ENCODE measurements at places on chromosomes 2 and 18. TPM values are rescaled to one million over a fixed set of nuclear protein-coding genes. Genes with fewer than 3 reads are reported as not detected.

Gene IL1B
- 3.8 TPM for total RNA-seq

Gene KYNU
- 0.50 TPM for total RNA-seq

DNA sequence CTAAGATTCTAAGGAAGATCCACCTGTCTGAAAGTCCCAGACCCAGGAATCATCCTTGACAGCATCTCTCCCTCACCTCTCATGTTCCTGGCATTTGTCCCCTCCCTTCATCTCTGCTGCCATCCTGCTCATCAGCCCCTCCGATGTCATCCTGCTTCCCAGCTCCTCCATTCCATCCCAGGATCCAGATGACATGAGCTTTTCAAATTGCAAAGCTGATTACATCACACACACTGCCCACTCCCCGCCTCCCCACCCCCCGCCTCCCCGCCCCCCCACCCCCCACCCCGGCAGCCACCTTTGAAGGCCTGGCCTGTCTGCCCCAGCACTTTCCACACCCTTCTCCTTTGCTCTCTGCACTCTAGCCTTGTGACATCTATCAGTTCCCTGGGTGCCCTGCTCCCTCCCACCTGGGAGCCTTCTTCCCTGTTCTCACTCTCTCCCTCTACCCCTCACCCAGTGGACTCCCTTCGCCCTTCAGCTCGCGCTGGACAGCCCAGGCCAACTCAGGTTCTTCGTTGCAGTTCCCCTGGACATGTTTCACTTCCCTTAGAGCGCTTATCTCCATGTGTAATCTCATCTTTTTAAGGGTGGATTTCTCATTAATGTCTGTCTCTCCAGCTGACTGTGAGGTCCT lies 61.6 kb downstream of the DNMT3A start:
- peaks cover 85% of the 10 kb centered on the region for H3K4me1 ChIP-seq
- peaks cover 27% of the 10 kb centered on the region for H3K36me3 ChIP-seq
- no peak for DNase-seq

DNA sequence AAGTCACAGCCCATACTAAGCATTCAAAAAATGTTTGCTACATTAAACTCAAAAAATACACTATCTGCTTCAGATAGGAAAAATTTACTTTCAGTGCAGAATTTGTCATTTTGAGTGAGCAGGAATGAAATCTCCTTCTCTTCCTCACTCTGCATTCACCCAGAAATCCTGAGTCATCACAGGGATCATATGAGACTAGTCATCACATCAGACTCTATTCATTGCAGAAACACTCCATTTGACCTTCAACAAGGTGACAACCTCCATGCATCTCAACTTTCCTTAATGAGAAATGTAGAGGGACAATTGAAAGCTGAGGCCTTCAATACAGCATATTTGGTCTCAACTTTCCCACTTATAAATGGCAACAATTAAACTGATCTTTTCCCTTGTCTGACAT lies 130.4 kb upstream of the CYP26B1 start:
- no peaks in the 10 kb centered on the region for H3K27me3 ChIP-seq
- no peaks in the 10 kb centered on the region for H3K36me3 ChIP-seq
- no peaks in the 10 kb centered on the region for H3K4me1 ChIP-seq
- no peak overlapping the region for H3K4me3 ChIP-seq
- DNase-seq, result no peak
- H3K27ac ChIP-seq, result no peak overlapping the region

DNA sequence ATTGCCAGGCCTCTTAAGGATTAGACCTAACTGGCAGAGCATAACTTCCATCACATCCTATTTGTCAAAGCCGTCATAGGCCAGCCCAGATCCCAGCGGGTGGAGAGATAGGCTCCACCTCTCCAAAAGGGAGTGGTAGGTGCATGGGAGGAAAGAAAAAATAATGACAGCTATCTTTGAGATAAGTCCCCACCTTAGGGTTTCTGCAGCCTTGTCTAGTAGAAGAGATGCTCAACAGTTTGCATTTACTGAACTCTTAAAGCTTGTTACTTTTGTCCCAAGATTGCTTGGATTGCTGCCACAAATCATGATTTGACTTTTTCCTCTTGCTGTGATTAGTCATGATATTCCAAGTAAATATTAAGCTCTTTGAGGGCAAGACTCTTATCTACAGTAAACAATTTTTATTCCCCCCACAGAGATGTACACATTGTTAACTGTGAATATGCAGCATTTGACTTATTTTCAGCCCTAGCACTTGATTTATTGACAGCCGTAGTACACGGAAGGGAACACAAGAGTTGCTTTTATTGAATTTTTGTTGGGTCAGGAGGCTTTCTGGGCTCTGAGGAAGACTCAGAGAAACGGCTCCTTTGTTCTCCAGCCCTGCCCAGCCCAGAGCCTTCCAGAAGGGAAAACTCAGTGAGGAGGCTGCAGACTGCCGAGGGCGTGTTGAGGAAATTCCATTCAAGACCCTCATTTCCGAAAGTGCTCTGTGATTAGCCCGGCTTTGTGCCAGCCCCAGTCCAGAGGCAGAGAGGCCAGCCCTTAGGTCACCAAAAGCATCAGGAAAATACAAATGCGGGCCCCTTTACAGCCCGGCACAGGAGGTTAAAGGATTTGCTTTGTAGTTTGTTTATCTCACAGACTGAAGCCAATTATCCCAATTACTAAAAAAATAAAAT lies 75.5 kb upstream of the ZNF532 start:
- no peak overlapping the region for H3K4me3 ChIP-seq
- no peaks in the 10 kb centered on the region for H3K36me3 ChIP-seq
- no peaks in the 10 kb centered on the region for H3K4me1 ChIP-seq
- H3K27me3 ChIP-seq, result no peaks in the 10 kb centered on the region
- no peak overlapping the region for H3K27ac ChIP-seq

DNA sequence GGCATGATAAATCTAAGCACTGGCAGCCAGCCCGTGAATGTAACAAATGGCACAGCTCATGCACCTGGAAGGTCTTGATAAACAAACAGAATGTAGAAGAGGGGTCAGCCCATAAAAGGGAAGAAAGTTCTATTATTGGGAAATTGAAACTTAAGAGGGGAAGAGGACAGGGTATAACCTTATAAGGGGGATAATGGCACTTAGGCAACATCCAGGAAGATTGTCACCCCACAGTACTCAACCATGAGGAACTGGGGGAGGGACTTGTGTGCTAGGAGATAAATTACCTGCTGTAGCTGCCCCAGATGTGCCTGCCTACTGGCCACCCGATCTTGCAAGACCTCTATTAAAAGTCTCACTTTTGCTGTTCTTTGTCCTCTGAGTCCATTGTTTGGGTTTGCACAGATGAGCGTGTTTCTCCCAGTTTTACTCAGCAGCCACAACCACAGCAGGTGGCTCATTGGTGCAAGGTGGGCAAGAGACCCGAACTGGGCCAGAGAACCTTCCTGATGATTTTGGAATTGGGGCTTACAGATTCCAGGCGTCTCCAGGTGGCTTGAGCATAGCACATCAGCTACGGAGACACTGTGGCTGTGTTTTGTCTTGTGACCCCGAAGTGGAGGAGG lies 79.0 kb upstream of the TAF1B start:
- no peak for DNase-seq
- no peak overlapping the region for H3K4me3 ChIP-seq
- H3K4me1 ChIP-seq, result peaks cover 15% of the 10 kb centered on the region
- no peak overlapping the region for H3K27ac ChIP-seq
- H3K36me3 ChIP-seq, result no peaks in the 10 kb centered on the region
